ENCODE measurements at places on chromosomes 12 and 14. TPM values are rescaled to one million over a fixed set of nuclear protein-coding genes. Genes with fewer than 3 reads are reported as not detected.

The MYH6 gene
- 0.18 TPM for polyA plus RNA-seq

The PTHLH gene
- polyA plus RNA-seq: 0.83 TPM

The BDKRB2 gene
- 3.6 TPM for polyA plus RNA-seq

The SCNN1A gene
- polyA plus RNA-seq: 74.0 TPM

The SLC22A17 gene
- polyA plus RNA-seq: 50.0 TPM

The PHLDA1 gene
- polyA plus RNA-seq: 33.9 TPM

The PTPRQ gene
- polyA plus RNA-seq: 21.9 TPM

The SSTR1 gene
- polyA plus RNA-seq: 1.7 TPM

The MANSC4 gene
- polyA plus RNA-seq: not detected

The ZNF84 gene
- polyA plus RNA-seq: 73.5 TPM

The GARIN6 gene
- not detected for polyA plus RNA-seq

The RPGRIP1 gene
- polyA plus RNA-seq: 0.47 TPM

The RASAL1 gene
- polyA plus RNA-seq: 8.3 TPM

The ERP27 gene
- 37.2 TPM for polyA plus RNA-seq

The SIX6 gene
- not detected for polyA plus RNA-seq

The AICDA gene
- 0.79 TPM for polyA plus RNA-seq

The CLEC7A gene
- 2.2 TPM for polyA plus RNA-seq

DNA sequence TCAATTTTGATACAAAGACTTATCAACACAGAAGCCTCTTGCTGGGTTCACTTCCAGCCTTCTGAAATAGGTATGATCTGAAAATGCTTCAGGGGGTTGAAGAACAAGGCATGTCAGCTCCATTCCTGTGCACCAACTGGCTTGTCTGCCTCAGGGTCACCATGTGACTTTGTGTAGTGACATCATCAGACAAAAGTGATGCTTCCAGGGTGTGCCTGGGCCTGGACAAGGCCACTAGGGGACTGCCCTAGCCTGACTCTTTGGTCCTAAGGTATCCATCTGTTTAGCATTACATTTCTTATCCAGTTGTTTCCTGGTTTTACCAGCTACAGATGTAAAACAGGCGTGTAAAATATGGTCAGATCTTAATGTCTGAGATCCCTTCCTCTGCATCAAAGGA lies 155.6 kb downstream of the CAND1 start:
- DNase-seq: no peak

DNA sequence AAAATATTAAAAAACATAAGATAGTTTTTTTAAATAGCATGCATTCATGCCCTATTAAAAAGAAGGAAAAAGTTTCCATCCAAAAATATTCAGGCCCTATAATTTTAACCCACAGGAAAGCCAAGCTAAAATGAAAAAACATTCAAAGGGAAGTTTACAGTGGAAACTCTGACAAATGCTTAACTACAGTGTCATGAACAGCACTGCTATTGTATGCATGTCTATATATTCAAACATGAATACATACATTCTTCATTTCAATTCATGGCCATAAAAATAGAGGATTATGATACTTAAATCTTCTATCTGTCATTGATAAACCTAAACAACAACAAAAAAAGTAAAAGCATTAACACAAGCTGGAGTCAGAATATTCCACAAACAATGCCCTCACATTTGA lies 67.4 kb downstream of the PPP2R5E start:
- DNase-seq: no peak

GRCh38 chr14:34646570-34647255 lies 16.8 kb upstream of the SNX6 start:
- DNase-seq: no peak

DNA sequence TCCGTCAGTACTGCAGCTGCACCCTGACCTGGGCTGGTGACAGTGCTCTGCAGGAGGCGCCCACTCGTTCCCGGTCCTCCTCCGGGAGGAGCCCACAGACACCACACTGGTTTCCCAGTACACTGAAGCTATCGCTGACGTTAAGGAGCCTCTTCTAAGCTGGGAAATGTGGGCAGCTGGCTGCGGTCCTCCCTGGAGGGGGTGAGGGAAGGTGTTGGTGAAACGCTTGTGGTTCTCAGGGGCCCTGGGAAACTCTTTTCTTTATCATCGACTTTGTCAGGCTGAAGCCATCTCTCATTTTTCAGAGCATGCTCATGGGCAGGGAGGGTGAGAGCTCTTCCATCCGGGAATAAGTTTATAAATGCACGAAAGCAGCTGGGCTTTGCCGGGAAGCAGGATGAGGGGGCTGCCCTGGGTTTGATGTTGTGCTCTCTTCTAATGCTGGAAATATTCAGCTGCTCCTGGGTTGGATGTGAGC lies 176.0 kb downstream of the CHST11 start:
- DNase-seq: no peak

GRCh38 chr12:611721-612120 lies 51.5 kb downstream of the NINJ2 start:
- DNase-seq: no peak

DNA sequence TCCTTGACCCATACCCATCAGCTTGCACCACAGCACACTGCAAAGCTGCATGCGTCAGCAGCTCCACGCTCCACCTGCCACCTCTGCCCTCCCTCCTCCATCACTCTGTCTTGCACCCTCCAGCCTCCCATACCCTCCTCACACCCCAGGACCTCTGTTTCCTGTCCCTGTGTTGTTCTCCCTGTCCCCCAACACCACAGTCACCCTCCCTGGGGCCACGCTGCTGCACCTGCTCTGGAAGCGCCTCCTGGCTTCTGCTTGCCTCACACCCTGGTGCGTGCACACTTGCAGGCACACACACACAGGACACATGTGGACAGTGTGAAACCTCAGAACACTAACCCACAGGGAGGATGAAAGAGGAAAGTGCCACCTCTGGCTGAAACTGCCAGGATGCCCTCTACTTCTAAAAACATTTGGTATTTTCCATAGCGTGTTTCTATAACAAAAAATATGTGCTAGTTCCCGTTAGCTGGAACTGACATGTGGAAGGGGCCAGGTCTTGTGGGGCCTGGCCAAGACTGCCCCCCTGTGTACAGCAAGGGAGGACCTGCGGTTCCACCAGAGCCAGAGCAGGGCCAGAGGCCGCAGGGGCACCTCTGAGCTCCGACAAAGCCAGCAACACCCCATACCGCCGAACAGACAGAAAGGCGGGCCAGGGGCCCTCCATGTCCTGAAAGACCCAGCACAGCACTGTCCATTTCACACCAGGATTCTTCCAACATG lies 10.0 kb downstream of the BRF1 start:
- no peak for DNase-seq

GRCh38 chr14:92252323-92252722 lies 70.6 kb upstream of the SLC24A4 start:
- no peak for DNase-seq

- DNase-seq: no peak
Measured at GRCh38 chr12:27539191-27539631, 15.2 kb downstream of the PPFIBP1 start.

GRCh38 chr12:121628536-121628935 lies 2.2 kb downstream of the ORAI1 start:
- no peak for DNase-seq

DNA sequence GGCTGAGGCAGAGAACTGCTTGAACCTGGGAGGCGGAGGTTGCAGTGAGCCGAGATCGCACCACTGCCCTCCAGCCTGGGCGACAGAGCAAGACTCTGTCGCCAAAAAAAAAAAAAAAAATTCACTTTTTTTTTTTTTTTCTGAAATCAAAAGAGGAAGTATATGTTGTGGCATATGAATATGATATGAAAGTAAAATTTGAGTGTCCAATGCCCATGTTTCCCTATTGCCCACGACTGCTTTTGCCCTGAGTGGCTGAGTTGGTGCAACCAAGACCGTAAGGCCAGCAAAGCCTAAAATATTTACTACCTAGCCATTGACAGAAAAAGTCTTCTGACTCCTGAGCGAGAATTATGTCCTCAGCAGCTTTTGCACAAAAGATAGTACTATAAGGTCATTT lies 101.7 kb upstream of the PARP11 start:
- no peak for DNase-seq

DNA sequence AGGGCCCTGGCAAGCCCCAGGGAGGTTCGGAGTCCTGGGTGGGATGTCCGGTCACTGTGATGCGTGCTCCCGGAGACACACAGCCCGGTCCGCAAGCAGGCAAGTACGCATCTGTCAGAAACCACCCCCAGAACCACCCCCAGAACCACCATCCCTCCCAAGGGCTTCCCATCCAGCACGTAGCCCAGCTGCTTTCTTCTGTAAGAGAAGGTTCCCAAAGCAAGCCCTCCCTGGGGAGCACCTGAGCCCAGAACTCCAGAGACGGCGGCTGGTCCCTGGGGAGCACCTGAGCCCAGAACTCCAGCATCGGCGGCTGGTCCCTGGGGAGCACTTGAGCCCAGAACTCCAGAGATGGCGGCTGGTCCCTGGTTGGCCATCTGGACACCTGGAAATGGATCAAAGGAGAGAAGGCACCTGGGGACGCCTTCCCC lies 2.6 kb upstream of the FBRSL1 start:
- DNase-seq: no peak

- DNase-seq: no peak
Measured at GRCh38 chr12:12992418-12993130, 7.5 kb downstream of the HEBP1 start.

DNA sequence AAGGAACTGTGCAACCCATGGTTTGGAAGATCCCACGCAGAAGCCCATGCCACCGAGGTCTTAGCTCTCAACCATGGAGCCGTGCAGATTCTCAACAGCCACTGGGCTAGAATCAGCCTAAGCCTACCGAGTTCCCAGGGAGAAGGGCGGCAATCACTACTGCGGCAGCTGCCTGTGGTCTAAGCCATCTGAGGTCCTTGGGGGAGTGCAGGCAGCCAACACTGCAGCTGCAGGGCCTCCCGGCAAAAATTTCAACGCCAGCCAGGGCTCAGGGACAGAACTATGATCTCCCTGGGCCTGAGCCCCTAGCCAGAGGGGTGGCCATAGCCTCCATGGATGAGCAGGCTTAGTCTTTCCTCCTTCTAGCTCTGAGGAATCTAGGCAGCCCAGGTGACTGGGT lies 156.8 kb upstream of the CLEC14A start:
- DNase-seq: no peak

GRCh38 chr14:68726093-68726695 lies 66.7 kb downstream of the ZFP36L1 start:
- no peak for DNase-seq

- DNase-seq: peak; percentile 65
Measured at GRCh38 chr14:55271572-55272298, 514 bp downstream of the FBXO34 start.

DNA sequence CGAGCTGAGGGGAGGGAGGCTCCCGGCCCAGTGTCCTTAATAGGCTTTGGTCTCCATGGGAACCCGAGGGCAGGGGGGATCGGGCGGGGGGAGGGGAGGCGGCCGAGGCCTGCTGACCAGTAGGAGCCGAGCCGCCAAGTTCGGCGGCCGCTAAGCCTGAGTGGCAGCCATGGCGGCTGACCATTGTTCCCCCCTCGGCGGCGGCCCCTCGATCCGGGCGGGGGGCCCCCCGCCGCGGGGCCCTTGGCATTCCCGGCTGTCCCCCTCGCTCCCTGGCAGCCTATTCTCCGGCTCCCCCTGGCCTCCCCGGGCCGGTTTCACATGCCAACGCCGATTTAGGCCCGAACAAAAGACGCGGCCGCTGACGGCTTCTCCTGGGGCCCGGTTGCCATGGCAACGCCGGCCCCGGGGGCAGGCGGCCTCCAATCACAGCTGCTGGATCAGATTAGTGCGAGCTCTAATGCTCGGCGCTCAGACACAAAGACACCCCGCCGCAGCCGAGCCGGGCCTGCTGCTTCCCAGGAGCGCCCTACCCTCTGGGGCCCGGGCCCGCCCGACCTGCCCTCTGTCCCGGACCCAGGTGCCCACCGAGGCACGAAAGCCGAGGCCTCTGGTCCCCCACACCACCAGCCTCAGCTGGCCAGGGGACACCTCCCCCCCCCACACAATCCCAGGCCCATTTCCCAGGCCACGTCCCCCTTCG lies 7.3 kb downstream of the MSI1 start:
- DNase-seq: peak; percentile 85

GRCh38 chr12:129193263-129193871 lies 340.1 kb downstream of the GLT1D1 start:
- DNase-seq: no peak

- no peak for DNase-seq
Measured at GRCh38 chr14:23377573-23378563, 1.0 kb downstream of the CMTM5 start.

DNA sequence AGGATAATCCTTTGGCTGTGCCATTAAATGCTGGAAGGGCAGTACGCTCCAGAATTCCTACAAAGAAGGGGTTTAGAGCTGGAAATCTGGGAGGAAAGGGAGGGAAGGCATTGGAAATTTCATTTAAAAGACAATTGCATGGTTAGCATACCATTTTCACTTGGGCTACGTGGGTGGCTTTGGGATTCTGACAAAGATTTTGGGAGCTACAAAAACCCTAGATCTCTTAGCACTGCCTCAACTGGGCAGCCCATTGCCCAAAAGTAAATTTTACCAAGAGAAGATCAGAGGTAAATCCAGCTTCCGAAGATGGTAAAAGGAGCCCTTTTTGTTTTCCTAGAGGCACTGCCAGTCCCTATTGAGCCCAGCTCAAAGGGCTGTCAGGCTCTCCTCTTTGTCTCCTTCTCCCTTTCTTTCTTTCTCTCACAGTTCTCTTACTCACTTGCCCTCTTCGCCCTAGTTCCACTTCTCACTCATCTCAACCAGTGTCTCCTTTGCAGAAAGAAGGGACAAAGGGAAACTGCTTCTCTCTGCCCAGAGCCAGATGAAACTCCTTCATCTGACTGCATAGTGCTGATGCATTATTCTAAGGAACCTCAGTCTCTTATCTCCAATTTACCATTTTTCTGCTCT lies 125.4 kb upstream of the PLEKHA5 start:
- no peak for DNase-seq

DNA sequence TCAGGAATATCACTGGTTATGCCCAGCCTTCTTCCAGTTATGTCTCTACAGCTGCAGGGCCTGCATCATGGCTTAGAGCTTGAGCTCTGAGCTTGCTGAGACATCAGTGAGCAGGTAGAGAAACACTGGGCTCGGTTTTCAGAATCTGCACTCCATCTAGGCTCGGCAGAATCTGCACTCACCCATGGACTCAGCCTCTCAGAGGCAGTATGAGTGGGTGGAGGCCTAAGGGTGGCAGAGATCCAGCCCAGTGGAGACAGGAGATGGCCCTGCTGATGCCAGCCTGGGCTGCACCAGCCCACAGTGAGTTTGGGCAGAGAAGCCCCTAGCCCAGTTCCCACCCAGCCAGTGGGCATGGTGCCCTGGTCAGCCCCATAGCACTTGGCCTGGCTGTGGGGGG lies 12.8 kb downstream of the KRT80 start:
- no peak for DNase-seq
